A549 treated with ZK216348 at 1 μM for 4 hours (cell line): ENCODE measurements at places on chromosomes 7 and 10. TPM values are rescaled to one million over a fixed set of nuclear protein-coding genes. Genes with fewer than 3 reads are reported as not detected.

PHKG1 gene
- total RNA-seq = 0.12 to 0.68 TPM (median 0.52 TPM) in 5 replicates

CYP3A4 gene
- not detected in 5 replicates for total RNA-seq

BRAT1 gene
- total RNA-seq = 14.2 to 41.5 TPM (median 36.1 TPM) in 5 replicates

NXPH1 gene
- not detected in 5 replicates for total RNA-seq

GLUD1 gene
- total RNA-seq = 83.4 to 103 TPM (median 97.6 TPM) in 5 replicates

HOXA2 gene
- 0.69 to 1.5 TPM (median 0.94 TPM) in 5 replicates for total RNA-seq

CHRM2 gene
- not detected in 5 replicates for total RNA-seq

ZNF25 gene
- 1.1 to 2.7 TPM (median 1.6 TPM) in 5 replicates for total RNA-seq

OPALIN gene
- not detected in 5 replicates for total RNA-seq

HGF gene
- total RNA-seq = not detected in 5 replicates

AOC1 gene
- 0.06 TPM in 1 of 5 replicates, not detected in the others for total RNA-seq

ASB4 gene
- total RNA-seq = 0.15 to 0.56 TPM (median 0.25 TPM) in 5 replicates

GPR146 gene
- 0.68 to 2.3 TPM (median 1.7 TPM) in 5 replicates for total RNA-seq

KBTBD2 gene
- 20.2 to 28.5 TPM (median 24.9 TPM) in 5 replicates for total RNA-seq

HHEX gene
- total RNA-seq = 12.8 to 15.5 TPM (median 14.1 TPM) in 5 replicates

ANKRD30A gene
- total RNA-seq = 0.33 to 1.0 TPM (median 0.80 TPM) in 5 replicates

SORCS3 gene
- not detected in 5 replicates for total RNA-seq

ZNF3 gene
- total RNA-seq = 17.2 to 21.9 TPM (median 20.4 TPM) in 5 replicates

HOXA6 gene
- 1.0 to 2.6 TPM (median 1.9 TPM) in 5 replicates for total RNA-seq

GNAT3 gene
- not detected in 5 replicates for total RNA-seq

BMPER gene
- total RNA-seq = 5.4 to 6.4 TPM (median 5.6 TPM) in 5 replicates

TACC2 gene
- 78.9 to 86.3 TPM (median 82.2 TPM) in 5 replicates for total RNA-seq

LIMK1 gene
- total RNA-seq = 22.6 to 35.7 TPM (median 33.7 TPM) in 5 replicates

PRRT4 gene
- total RNA-seq = 0.35 to 0.71 TPM (median 0.40 TPM) in 4 of 5 replicates, not detected in the other

PNLIPRP3 gene
- not detected in 5 replicates for total RNA-seq

TES gene
- 50.2 to 65.1 TPM (median 60.9 TPM) in 5 replicates for total RNA-seq

HIP1 gene
- 17.1 to 23.9 TPM (median 21.1 TPM) in 5 replicates for total RNA-seq

MINDY4 gene
- 2.7 to 2.9 TPM (median 2.7 TPM) in 5 replicates for total RNA-seq

KIAA1549 gene
- 4.2 to 8.6 TPM (median 6.5 TPM) in 5 replicates for total RNA-seq

PPP1R3C gene
- 21.0 to 26.7 TPM (median 22.6 TPM) in 5 replicates for total RNA-seq

COL1A2 gene
- not detected in 5 replicates for total RNA-seq

PNLIP gene
- not detected in 5 replicates for total RNA-seq

LLCFC1 gene
- total RNA-seq = not detected in 5 replicates

RAMP3 gene
- not detected in 5 replicates for total RNA-seq

SPACDR gene
- total RNA-seq = 0.44 to 1.3 TPM (median 0.60 TPM) in 5 replicates

INSYN2A gene
- total RNA-seq = 1.1 to 2.1 TPM (median 1.7 TPM) in 5 replicates

MSRB2 gene
- 10.4 to 17.3 TPM (median 13.9 TPM) in 5 replicates for total RNA-seq

PBLD gene
- 2.6 to 3.5 TPM (median 3.2 TPM) in 5 replicates for total RNA-seq

CCL24 gene
- total RNA-seq = not detected in 5 replicates

AGR3 gene
- not detected in 5 replicates for total RNA-seq
